Non-pigmented ciliary epithelial cell (primary cell): ENCODE measurements at places on chromosomes 4 and X.

DNA sequence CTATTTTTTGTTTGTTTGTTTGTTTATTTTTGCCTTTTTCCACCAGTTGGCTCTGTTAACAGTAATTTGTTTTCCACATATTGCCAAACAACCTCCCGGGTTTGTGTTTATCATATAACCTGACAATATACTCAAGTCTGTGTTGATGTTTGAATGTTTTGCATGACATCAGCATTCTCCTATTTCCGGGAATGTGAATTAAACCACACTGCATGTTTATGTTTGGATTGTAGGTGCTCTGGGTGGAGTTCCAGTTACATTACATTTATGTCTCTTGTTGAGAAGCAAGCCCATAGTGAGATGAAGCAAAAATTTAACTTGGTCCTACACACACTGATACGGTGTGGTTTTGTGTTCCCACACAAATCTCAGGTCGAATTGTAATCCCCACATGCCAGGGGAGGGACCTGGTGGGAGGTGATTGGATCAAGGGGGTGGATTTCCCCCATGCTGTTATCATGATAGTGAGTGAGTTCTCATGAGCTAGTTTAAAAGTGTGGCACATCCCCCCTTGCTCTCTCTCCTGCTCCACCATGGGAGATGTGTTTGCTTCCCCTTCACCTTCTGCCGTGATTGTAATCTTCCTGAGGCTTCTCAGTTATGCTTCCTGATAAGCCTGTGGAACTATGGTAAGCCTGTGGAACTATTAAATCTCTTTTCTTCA lies 54.4 kb upstream of the CLNK start:
- DNase-seq, result no peak

DNA sequence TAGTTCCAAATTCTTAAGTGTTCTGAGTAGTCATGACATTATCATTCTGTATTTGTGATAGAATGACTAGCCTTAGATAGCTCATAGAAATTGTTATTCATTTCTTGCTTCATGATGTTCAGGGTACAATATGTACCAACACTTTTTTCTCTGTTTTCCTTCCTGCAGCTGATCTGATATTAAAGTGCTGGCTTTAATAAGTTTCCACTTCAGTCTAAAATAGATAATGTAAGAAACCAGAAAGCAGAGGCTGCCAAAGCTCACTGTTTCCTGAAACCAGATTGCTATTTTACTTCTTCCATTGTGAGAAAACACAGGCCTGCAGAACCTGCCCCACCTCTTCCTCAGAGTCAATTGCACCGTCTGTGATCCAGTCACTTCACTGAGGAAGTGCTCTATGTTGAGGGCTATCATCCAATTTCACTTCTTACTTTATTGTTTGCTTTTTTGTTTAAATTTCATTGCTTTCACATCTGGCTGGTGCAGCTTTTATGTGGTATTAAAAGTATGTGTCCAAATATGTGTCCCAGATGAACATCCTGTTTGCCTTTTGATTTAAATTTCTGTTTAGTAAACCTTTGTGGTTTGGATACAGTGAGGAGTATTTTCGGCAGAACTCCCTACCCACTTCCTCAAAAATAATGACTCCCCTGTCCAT lies 652.1 kb downstream of the ANKRD50 start:
- no peak for DNase-seq

GRCh38 chrX:110755061-110755460 lies 40.6 kb downstream of the CHRDL1 start:
- DNase-seq, result no peak

- DNase-seq, result no peak
Observed at GRCh38 chr4:84110040-84110439, 389.1 kb downstream of the NKX6-1 start.

- DNase-seq, result no peak
Observed at GRCh38 chr4:11074581-11075241, 354.0 kb downstream of the HS3ST1 start.

- DNase-seq, result no peak
Observed at GRCh38 chr4:10803713-10804343, 119.3 kb upstream of the CLNK start.

- DNase-seq, result no peak
Observed at GRCh38 chr4:48033825-48034413, 17.3 kb downstream of the NIPAL1 start.

- no peak for DNase-seq
Observed at GRCh38 chr4:2272026-2272827, 10.3 kb upstream of the MXD4 start.

DNA sequence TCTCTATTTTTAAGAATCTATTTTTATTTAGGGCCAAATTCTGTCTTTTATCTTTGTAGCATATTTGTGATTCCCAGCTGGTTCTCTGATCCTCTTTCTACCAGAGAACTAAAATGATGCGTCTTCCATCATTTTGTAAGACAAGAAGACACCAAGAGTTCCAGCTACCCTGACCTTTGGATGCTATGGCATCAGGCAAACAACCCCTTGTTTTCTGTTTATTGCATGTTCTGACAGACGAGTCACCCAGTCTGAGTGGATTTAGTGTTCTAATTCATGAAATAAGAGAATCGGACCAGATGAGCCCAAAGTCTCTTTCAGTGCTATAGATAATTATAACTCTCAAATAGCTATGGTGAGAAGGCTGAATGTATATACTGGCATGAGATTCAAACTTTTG lies 69.7 kb downstream of the ZFYVE28 start:
- no peak for DNase-seq

GRCh38 chr4:143362349-143363046 lies 25.8 kb downstream of the GAB1 start:
- DNase-seq, result no peak

DNA sequence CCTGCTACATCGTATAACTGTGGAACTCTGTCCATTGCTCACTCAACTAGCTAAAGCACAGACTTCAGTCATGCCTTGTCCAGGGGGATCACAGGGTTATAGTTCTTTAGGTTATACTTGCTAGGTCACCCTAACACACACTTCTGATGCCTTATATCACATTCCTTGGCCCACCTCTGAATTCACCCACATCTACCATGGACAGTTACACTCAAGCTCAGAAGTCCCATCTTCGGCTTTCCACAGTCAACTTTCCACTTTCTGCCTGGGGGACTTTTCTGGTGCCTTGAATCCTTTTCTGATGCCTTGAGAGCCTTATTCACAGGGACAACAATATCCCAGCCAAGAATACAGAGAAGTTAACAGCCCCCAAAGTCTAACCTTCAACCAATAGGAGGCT lies 129.2 kb upstream of the MAOA start:
- DNase-seq, result no peak
